ENCODE measurements at places on chromosomes 3 and 15. TPM values are rescaled to one million over a fixed set of nuclear protein-coding genes. Genes with fewer than 3 reads are reported as not detected.

GRCh38 chr15:70361106-70361505 lies 263.4 kb upstream of the TLE3 start:
- H3K27me3 ChIP-seq, result peaks cover 12% of the 10 kb centered on the region
- no peak for DNase-seq
- H3K4me3 ChIP-seq, result no peak overlapping the region
- H3K27ac ChIP-seq, result no peak overlapping the region
- no peaks in the 10 kb centered on the region for H3K36me3 ChIP-seq

DNA sequence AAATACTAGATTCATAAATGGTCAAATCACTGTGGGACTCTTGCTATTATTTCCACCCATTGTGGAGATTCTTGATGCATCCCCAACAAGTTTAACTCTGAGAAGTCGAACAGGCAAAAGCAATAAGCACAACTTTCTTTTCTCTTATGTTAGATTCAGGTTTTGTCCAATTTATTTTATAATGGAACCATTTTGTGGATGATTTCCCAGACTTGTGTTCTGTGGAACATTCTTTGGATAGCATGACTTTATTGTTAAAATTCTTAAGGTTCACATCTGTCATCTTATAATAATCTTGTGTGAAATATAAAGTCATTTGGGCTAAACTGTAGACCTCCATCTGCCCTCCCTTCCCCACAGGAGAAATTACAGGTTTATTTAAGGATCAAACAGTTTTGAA lies 213.7 kb downstream of the LPP start:
- H3K27ac ChIP-seq, result no peak overlapping the region
- H3K4me3 ChIP-seq, result no peak overlapping the region
- H3K4me1 ChIP-seq, result peaks cover 9% of the 10 kb centered on the region

DNA sequence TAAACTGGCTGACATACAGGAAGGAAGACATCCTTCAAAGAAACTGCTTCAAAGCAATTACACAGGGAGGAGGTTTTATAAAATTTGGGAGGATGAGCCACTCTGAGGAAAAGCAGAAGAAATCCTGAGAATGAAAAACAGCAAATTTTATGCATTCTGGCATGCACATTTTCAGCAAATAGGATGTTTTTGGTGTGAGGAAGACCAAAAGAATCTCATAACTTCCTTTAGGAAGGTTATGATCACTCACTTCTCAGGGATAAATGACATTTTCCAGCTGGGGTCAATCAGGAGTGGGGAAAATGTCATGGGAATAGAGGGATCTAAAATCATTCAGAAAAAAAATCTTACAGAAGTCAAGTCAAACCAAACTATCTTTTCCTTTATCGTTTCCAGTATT lies 371.7 kb upstream of the CNTN6 start:
- H3K27me3 ChIP-seq, result no peaks in the 10 kb centered on the region
- no peak overlapping the region for H3K4me3 ChIP-seq
- DNase-seq, result no peak
- no peak overlapping the region for H3K27ac ChIP-seq
- H3K36me3 ChIP-seq, result no peaks in the 10 kb centered on the region

- H3K36me3 ChIP-seq, result no peaks in the 10 kb centered on the region
- DNase-seq, result no peak
- H3K4me1 ChIP-seq, result no peaks in the 10 kb centered on the region
- no peak overlapping the region for H3K27ac ChIP-seq
- H3K4me3 ChIP-seq, result no peak overlapping the region
- no peaks in the 10 kb centered on the region for H3K27me3 ChIP-seq
These were observed 44.4 kb downstream of the PAQR5 start for GRCh38 chr15:69343133-69343532.

- H3K4me3 ChIP-seq, result no peak overlapping the region
- H3K27ac ChIP-seq, result no peak overlapping the region
- DNase-seq, result no peak
- peaks cover 7% of the 10 kb centered on the region for H3K4me1 ChIP-seq
- H3K36me3 ChIP-seq, result no peaks in the 10 kb centered on the region
These were observed 126.8 kb upstream of the PFN2 start for GRCh38 chr3:150097588-150097890.

The ACKR4 gene
- not detected for total RNA-seq

The MYO5C gene
- 0.50 TPM for total RNA-seq

Measured in activated CD4-positive, alpha-beta memory T cell treated with anti-CD3 and anti-CD28 coated beads for 36 hours (primary cell).